NCI-H2029 (cell line): ENCODE measurements at places on chromosomes 1 and 21.

DNA sequence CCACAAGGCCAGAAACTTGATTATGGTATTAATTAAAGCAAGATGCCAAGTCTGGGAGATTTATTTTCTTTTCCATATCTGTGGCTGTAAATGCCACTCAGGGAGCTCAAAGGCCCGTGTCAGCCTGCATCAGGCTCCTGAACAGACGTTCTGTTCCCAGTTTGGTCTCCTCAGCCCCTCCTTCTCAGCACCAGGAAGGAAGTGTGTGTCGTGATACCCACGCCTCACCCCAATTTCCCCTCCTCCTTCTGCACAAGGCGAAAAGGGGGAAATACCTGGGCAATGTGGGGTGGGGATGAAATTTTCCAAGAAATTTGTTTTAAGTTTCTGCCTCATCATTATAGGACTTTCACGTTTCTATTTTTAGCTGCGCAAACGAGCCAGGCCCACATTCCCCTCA is 112.0 kb downstream of the SYF2 start:
- no peak for DNase-seq

GRCh38 chr1:176391621-176392020 is 71.4 kb upstream of the PAPPA2 start:
- DNase-seq: no peak

- no peak for DNase-seq
These were observed 19.3 kb upstream of the PTPRF start for GRCh38 chr1:43511394-43511793.

GRCh38 chr1:14347186-14347585 is 251.3 kb upstream of the KAZN start:
- DNase-seq: no peak

GRCh38 chr1:44405031-44405797 is at the start of gene RNF220:
Gene RNF220, plus strand, starts transcription at chr1:44405255.
- peak; percentile 62 for DNase-seq

- DNase-seq: no peak
These were observed 4.3 kb upstream of the IKBKE start for GRCh38 chr1:206465951-206466350.

DNA sequence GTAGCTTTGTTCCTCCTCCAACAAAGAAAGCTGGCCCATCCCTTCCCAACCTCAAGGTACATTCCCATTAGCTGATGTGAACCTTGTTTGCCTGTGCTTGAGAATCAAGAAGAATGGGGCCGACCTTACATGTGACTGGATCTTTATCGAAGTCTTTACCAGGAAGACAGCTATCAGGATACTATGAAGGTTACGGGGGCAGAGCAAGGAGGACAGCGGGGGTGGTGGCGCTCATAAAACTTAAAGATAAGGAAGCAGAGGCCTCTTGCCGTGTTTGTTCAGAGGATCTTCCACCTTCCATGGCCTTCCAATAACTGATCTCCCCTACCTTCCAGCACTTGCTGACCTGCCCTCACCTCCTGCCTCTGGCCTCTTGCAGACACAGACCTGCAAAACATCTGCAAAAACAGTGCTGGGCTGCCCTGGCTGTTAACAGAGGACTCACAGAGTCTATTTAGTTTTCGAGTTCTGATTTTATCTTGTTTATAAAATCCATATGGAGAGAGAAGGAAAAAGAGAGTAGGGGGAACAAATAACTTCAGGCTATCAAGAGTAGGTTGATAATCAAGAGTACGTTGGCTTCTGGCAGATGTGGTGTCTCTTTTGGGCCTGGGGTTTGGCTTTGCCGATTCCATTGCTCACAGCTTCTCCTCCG is 198.0 kb downstream of the HUNK start:
- DNase-seq: no peak

GRCh38 chr1:7517611-7518330 is 253.3 kb upstream of the VAMP3 start:
- no peak for DNase-seq

- DNase-seq: peak; percentile 62
These were observed at the start of gene FAM3B for GRCh38 chr21:41316200-41317062. Gene FAM3B, plus strand, starts transcription at chr21:41316801. Its CDS starts 79 bp downstream, at chr21:41316880.

DNA sequence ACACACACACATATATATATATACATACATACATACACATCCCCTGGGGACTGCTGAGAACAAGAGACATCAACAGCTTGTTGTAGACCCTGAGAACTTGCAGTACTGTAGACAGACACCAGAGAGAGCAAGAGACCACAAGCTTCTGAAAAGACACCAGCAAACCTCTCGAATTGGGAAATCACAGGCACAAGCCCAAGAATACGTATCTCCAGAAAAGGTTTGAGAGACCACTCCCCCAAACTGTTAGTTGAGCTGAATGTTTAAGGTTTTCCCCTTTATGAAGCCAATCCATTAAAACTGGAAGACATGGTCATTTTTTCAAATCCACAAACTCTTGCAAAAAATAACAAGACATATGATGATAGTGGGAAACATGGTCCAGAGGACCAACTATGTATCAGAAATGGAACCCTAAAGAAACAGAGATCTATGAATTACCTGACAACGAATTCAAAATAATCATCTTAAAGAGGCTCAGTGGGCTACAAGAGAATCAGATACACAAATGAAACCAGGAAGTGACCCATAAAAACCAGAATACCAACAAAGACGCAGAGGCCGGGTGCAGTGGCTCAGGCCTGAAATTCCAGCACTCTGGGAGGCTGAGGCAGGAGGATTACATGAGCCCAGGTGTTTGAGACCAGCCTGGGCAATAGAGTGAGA is 45.1 kb downstream of the SLC2A1 start:
- peak; percentile 87 for DNase-seq

GRCh38 chr1:87940421-87940820 is 611.7 kb downstream of the LMO4 start:
- DNase-seq: no peak

DNA sequence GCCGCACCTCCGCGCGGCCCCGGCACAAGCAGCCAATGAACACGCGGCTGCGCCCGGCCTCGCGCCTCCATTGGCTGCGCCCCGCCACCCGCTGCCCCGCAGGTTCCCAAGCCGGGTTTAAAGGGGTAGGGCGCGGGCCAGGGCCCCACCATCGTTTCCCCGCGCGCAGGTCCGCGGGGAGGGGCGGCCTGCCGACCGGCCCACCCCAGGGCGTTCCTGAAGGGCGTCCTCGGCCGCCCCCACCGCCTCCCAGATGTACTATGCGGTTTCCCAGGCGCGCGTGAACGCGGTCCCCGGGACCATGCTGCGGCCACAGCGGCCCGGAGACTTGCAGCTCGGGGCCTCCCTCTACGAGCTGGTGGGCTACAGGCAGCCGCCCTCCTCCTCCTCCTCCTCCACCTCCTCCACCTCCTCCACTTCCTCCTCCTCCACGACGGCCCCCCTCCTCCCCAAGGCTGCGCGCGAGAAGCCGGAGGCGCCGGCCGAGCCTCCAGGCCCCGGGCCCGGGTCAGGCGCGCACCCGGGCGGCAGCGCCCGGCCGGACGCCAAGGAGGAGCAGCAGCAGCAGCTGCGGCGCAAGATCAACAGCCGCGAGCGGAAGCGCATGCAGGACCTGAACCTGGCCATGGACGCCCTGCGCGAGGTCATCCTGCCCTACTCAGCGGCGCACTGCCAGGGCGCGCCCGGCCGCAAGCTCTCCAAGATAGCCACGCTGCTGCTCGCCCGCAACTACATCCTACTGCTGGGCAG is at the start of gene OLIG1:
Gene OLIG1 (plus strand): TSS at position 148 of the 750 bp plus-strand sequence. CDS start 106 bp downstream, at position 254.
- peak; percentile 25 for DNase-seq

- DNase-seq: no peak
These were observed 14.3 kb downstream of the SLC2A1 start for GRCh38 chr1:42944246-42944928.

DNA sequence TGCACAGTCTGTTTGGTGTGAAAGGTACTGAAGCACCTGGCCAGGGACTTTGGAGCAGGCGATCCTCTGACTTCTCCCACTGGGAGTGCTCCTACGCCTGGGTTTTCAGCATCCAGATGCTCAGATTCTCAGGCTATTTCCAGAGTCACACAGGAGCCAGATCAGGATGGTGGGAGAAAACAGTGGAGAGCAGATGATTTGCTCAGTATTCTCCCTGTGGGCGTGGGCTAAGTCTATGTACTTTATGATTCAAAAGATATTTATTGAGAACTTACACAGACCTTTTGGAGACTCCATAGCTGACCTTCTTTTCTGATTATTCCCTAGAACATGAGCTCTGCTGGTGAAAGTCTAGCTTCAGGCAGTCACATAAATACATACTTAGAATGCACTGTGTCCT is 134.6 kb downstream of the TENT5C start:
- no peak for DNase-seq

- no peak for DNase-seq
These were observed 407 bp downstream of the GALNT2 start for GRCh38 chr1:230067419-230067870.

GRCh38 chr1:178451529-178451928 is 45.2 kb downstream of the CLEC20A start:
- no peak for DNase-seq

DNA sequence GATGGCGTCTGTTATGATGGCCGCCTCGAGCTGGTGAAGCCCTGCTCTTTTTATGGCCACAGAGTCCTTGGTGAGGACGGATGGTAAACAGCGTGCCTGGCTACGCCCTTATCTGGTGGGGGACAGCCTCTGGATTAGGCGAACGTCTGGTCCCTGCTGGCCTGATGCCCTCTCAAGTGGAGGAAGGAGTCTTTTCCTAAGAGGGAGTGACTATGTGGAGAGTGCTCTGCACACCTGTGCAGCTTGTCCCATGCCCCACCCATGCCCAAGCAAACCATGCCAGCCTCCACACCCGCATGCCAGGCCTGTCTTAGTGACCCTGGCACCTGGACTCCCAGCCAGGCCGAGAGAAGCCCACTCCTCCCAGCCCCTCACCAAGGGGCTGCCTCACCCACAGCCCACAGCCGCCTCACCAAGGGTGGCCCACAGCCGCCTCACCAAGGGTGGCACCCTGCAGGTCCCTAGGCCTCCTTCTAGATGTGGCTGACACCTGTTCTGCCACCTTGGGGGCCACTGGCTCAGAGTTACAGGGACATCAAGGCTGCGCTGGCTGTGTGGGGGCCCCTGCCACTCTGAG is 40.2 kb downstream of the WNT9A start:
- DNase-seq: no peak

GRCh38 chr1:155170101-155170785 is 2.9 kb downstream of the KRTCAP2 start:
- no peak for DNase-seq

DNA sequence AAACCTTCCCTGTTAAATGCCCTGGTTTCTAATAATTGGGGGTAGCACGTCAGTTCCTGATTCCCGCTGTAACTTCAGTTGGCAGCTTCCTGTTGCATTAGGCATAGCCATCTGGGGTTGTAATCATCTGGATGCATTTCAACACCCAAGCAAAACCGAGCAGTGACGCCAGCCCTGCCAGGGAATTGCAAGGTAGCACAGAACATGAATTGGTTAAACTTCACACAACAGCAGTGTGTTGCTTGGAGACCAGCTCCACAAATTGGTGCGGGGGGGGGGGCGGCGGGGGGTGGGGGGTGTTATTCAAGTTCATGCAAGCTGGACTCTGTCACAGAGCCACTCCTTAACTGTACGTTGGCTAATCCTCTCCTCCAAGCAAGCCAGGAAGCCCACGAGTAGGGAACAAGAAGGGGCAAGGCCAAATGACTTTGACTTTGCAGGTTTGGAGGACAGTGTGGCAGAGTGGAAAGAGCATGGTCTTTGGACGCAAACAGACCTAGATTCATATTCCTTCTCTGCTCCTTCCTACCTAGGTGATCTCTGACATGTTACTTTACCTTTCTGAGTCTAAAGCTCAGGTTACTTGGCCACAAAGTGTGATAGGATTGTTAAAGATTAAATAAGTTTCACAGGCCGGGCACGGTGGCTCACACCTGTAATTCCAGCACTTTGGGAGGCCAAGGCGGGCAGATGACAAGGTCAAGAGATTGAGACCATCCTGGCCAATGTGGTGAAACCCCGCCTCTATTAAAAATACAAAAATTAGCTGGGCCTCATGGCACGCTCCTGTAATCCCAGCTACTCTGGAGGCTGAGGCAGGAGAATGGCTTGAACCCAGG is 4.7 kb downstream of the LAX1 start:
- peak; percentile 33 for DNase-seq

- no peak for DNase-seq
These were observed 7.5 kb downstream of the HPCAL4 start for GRCh38 chr1:39683591-39684312.

DNA sequence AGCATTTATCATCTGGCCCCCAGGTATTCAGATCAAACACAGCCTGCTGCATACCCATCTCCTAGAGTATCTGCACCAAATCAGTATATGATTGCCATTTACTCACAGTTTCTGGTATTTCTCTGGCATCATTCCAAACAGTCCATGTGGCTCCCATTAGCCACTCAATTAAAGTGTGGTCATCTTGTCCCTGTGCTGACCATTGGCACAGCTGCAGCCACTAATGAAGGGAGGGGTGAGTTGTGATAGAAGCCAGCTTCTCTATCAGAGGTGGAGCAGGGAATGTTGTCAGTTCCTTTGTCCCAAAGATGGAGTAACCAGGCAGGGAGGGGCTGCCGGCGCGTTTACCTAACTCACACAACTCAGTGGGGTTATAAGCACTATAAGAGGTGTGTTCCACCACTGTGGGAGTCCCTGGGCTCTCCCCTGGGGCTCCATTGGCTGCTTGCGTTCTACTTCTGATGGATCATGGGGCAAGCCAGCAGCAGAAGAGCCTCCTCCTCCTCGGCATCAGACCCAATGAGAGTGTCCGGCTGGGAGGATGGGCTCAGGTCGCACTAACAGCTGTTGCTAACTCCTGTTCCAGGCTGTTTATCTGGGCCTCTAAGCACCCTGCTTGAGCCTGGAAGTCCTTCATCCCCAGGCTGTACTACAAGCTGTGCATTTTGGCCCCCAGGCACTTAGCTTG is 108.6 kb downstream of the GDAP2 start:
- no peak for DNase-seq

- no peak for DNase-seq
These were observed 61.6 kb downstream of the KDM1A start for GRCh38 chr1:23080885-23081284.

DNA sequence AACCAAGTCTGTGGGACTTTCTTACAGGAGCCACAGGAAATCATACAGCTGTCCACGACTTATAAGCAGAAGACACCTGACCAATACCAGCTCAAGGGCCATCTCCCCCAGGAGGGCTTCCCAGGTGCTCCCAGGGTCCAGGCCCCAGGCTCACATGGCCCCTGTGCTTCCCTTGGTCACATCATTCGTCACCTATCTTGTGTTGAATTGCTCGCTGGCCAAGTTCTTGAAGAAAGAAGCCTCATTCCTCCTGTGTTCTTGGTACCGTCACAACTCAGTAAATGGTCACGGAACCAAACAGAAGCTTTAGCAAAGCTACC is 3.0 kb downstream of the NPHP4 start:
- no peak for DNase-seq

GRCh38 chr1:110298991-110299390 is 40.2 kb upstream of the RBM15 start:
- no peak for DNase-seq
